Endothelial cell (in vitro differentiated cells): ENCODE measurements at places on chromosomes 2 and 18.

DNA sequence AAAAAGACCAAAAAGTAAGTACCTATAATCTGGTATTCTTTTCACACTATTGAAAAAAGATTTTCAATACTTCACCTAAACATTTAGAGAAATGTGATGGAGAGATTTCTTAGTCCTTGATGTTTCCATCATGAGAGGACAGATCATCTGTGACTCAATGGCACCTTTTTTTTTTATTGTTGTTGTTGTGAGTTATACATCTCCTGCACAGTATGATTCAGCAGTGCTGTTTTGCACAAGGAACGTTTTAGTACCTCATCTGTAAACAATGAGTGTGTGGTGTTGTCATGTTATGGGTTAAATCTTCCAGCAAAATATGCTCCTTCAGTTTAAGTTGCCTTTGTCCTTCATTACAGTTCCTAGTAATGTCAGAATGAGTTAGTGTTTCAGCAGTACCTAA lies 2.2 kb downstream of the KIAA1328 start:
- no peak for DNase-seq

GRCh38 chr2:70868970-70869369 lies 33.4 kb upstream of the CD207 start:
- no peak for DNase-seq

DNA sequence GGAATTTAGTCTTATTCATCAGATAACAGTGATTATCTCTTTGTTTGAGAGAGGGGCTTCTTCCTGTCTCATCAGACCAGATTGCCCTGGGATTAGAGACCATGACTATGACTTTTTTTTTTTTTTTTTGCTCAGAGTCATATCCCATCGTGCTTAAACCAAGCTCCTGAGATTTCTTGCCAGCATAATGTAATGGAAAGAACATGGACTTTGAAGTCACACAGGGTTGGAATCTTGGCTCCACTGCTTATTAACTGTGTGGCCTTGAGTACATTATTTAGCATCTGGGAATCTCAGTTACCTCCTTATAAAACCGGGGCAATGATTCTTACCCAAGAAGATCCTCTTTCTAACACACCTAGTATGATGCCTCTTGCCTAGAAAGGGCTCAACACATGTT lies 268.3 kb downstream of the DYSF start:
- no peak for DNase-seq

DNA sequence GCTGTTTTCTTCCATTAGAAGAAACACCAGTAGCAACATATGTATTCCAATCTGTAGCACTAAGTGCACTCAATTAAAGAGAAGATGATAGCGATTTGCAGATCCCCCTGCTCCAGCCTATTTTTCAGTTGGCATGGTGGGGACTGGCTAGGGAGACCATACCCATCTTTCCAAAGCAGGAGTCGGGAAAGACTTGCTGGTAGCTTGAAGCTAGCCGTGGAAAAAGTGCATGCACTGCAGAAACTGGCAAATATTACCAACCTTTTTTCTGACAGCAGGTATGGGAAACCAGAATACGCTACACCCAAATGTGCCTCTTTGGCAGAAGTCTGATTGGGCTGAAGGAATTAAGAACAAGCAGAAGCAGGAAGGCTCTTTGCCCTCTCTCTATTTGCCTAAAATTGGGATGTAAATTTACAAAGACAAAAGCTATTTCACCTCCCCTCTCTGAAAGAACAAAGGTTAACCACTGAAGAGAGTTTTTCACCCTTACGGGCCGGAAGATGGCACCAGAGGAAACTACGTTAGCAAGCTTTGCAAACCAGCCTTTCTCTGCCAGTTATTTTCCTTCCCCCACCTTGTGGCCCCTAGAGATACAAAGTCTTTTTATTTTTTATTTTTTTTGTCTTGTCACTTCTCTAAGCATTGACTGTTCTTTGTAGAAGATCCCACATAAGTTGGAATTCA lies 273.1 kb downstream of the DLGAP1 start:
- DNase-seq, result peak; percentile 4

GRCh38 chr2:136645236-136645828 lies 120.0 kb upstream of the THSD7B start:
- DNase-seq, result no peak

GRCh38 chr2:221097568-221097915 lies 474.6 kb downstream of the EPHA4 start:
- DNase-seq, result no peak

GRCh38 chr2:230798769-230799399 lies 65.9 kb upstream of the ITM2C start:
- DNase-seq, result peak; percentile 29

- no peak for DNase-seq
Observed at GRCh38 chr2:33694904-33695303, 95.8 kb upstream of the FAM98A start.

- no peak for DNase-seq
Observed at GRCh38 chr18:10234912-10235660, 219.3 kb upstream of the APCDD1 start.

DNA sequence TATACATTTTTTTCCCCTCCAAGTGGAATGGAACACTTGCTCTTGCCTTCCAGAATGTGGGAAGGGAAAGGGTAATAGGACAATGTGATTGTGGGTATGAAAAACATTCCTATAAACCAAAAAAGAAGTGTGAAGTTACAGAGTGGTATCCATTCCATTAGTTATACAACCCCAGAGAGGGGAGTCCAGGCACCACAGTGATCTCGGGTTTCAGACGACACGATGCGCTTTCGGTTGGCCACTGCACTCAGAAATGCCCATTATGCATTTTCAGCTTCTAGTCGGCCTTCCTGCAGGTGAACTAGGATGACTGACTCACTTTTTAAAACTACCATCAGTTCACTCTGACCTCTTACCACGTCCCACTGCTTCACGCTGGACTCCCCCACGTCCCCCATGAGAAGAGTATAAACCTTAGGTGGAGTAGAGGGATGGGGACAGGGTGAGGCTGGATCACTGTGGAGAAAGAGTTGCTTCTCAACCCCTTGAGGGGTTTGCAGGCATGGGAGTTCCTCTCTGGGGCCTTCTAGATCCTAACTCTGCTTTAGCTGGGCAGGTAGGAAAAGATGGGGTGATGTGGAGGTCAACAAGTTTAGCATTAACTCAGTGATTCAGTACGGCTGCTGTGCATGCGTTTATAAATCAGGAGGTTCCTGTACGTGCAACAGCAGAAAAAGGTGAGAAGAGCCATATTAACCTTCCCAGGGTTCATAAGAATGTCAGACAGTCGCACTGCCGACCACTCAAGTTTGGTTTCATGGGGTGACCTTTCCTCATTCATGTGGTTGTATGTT lies 50.5 kb downstream of the ZNF532 start:
- DNase-seq, result no peak

DNA sequence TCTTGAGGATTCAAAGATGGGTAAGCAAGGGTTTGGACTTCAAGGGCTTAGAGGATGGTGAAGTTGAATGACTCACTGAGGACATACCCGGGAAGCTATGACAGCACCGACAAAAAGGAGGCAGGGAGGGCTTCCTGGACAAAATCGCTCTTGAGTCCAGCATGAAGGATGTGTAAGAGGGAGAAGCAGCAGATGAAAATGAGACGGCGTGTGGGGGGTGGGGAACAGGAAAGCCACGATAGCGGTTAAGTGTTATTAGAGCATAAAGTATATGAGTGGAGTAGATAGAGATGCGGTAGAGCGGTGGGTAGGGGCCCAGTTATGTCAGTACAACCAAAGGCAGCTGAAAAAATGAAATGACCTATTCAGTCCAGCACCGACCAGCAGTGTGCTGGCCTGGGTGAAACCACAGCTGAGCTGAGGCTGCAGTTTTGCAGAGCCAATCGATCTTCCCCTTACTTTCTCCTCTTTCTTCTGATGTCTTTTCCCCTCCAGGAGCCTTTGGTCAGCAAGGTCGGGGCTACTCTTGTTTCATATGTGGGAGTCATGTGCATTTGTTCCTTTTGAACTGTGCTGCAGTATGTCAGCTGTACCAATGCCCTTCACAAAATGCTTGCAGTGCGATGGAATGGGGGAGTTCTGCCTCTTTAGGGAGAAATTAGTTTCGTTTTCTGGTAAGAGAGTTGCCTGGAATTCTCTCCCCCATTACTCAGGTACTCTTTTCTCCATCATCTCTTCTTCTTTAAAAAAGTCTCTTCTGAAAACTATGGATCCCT lies 2.0 kb upstream of the THUMPD2 start:
- DNase-seq, result no peak

GRCh38 chr2:238242731-238243495 lies 3.1 kb upstream of the HES6 start:
- DNase-seq, result no peak

DNA sequence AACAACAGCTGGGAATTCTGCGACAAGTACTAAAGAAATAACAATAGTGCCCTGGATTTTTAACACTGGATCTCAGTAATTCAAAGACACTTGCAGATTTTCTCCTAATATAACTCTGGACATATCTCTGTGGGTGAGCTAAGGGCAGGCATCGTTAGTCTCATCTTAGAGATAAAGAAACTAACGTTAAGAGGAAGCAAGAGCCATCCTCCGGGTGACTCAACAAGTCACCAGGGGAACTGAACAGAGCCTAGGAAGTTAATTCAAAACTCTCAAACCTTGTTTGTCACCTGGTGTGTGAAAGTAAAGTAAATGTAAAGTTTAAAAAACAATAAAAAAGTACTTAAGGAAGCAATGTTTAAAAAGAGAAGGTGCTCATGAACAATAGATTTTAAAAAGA lies 41.6 kb upstream of the NRP2 start:
- DNase-seq, result no peak

DNA sequence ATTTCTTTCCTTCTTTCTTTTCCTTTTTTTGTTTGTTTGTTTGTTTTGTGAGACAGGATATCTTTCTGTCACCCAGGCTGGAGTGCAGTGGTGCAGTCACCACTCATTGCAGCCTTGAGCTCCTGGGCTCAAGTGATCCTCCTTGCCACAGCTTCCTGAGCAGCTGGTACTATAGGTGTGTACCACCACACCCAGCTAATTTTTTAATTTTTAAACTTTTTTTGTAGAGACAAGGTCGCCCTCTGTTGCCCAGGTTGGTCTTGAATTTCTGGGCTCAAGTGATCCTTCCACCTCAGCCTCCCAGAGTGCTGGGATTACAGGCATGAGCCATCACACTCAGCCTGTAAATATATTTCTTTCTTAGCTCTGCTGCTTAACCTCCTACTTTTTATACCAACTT lies 83.4 kb upstream of the CYP20A1 start:
- DNase-seq, result no peak

GRCh38 chr2:80112790-80113189 lies 191.8 kb downstream of the LRRTM1 start:
- DNase-seq, result no peak

DNA sequence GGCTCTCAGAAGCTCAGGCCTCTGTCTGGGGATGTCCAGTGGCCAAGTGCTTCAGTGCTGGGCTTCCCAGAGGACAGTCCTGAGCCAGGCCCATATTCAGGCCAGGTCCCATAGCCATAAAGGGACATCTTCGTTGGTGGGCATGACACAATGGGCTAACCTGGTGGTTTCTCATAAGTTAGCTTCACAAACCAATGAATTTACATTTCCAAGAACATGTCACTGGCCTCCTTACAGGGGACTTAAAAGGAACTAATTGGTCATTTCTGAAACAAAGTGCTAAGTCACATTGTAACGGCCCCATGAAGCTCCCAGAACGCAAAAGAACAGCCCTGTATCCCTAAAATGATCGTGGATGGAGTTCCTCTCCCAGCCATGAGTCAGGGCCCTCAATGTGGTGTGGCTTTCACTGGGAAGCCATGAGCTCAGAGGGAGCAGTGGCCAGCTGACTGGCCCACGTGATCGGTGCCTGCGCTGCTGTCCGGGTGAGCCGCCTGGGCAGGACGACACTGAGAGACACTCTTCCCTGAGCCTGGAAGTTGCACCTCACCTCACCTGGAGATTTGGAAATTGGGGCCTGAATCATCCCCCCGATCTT lies 163.7 kb upstream of the APCDD1 start:
- DNase-seq, result no peak

GRCh38 chr2:18959952-18960717 lies 370.8 kb upstream of the NT5C1B start:
- DNase-seq, result no peak

GRCh38 chr2:238389988-238390589 lies 36.6 kb upstream of the ASB1 start:
- DNase-seq, result peak; percentile 35
